GM19239 (cell line): ENCODE measurements at places on chromosomes 12 and 14.

GRCh38 chr14:105087308-105087962 is 22.2 kb upstream of the GPR132 start:
- no peak for DNase-seq

- DNase-seq, result peak; percentile 22
Observed at GRCh38 chr12:24109381-24110039, 160.0 kb upstream of the SOX5 start.

DNA sequence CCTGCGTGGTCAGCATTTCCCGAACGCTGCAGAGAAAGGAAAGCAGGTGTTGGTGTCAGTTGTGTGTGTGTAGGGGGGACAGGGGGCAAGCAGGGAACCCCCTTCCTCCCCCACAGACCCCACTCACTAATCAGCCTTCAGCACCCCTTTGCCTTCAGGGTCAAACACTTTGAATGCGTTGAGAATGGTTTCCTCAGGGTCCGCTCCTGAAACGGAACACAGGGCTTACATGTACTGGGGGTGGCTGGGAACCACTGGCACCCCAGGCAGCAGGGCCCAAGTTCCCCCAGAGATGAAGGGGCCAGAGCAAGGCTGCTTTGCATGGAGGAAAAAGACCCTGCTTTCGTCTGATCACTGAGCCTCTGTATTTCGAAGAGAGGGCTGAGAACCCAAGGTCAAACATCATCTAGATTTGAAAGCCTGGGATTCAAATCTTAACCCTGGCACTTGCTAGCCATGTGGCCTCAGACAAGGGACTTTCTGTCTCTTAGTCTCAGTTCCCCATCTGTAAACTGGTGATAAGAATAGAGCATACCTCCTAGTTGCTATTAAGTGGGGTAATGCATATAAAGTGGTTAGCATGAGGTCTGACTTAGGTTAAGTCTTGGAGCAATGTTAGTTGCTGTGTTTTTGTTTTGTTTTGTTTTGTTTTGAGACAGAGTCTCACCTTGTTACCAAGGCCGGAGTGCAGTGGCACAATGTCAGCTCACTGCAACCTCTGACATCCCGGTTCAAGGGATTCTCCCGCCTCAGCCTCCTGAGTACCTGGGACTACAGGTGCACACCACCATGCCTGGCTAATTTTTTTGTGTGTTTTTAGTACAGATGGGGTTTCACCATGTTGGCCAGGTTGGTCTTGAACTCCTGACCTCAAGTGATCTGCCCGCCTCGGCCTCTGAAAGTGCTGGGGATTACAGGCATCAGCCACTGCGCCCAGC is 7.0 kb downstream of the MYL2 start:
- DNase-seq, result peak; percentile 54

- no peak for DNase-seq
Observed at GRCh38 chr12:76637807-76638206, 78.2 kb upstream of the OSBPL8 start.

GRCh38 chr14:25615174-25615573 is 565.2 kb upstream of the STXBP6 start:
- no peak for DNase-seq

GRCh38 chr14:87686746-87687145 is 306.2 kb downstream of the GALC start:
- DNase-seq, result no peak

- no peak for DNase-seq
Observed at GRCh38 chr12:107057071-107057834, 36.1 kb downstream of the CRY1 start.

DNA sequence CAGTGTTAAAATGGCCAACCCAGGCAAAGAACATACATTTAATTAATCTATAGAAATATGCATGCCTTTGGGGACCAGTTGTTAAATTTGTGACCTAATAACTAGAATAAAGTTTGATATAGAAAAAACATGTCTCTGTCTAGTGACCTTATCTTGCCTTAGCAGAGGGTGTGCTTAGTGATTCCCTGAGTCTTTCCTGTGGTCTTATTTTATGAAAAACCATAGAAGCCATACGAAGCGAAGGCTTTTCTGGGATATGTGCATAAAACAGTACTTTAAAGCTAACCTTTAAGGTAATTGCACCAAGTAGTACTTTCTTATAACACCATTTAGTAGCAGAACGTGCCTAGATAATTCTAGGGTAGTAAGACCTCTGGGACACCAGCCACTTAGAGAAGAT is 379.4 kb downstream of the ZFP36L1 start:
- DNase-seq, result no peak

- DNase-seq, result no peak
Observed at GRCh38 chr12:14896521-14897169, 11.0 kb upstream of the MGP start.

DNA sequence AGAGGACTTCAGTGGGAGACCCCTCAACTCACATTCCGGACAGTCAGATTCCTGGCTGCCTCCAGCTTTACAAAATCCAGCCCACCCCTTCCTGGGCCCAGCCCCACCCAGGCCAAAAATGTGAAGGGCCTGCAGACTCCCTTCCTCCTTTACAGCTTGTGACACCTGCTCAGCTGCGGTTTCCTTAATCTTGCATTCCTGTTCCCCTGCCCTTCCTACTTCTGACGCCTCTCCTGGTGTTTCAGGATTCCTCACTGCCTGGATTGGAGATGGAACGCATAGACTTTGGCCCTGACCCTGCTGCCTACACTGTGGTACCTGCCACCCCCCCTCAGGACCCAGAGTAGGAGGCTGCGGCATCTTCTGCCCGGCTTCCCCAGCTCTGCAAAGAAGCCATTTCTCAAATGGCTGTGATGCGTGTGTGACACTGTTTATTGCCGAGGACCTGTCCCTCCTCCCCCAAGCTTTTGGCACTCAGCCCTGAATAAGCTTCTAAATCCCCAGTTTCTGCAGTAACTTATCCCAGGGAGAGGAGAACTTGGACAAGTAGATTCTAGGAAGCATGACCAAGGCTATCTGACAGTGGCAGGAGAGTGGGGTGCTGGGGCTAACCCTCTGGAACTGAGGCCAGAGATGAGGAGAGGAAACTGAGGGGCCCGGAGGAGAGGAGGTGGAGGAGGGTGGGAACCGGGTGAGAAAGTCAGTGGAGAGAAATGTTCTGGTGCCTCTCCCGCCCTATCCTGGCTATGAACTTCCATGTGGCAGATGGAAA is 24.9 kb upstream of the BCDIN3D start:
- no peak for DNase-seq

GRCh38 chr14:96079066-96079465 is 39.9 kb downstream of the C14orf132 start:
- no peak for DNase-seq
